Adrenal gland (tissue), 19 donors: ENCODE measurements at places on chromosomes 7 and 10. TPM values are rescaled to one million over a fixed set of nuclear protein-coding genes. Genes with fewer than 3 reads are reported as not detected.

Gene AKR1C8
- not detected for total RNA-seq

Gene SKAP2
- 64.9 TPM for total RNA-seq

- DNase-seq: no peak
Observed at GRCh38 chr10:124450012-124450782, at the start of gene NKX1-2. TSS of gene NKX1-2 (minus strand) at chr10:124450035. CDS start at chr10:124449943, 92 bp downstream.

DNA sequence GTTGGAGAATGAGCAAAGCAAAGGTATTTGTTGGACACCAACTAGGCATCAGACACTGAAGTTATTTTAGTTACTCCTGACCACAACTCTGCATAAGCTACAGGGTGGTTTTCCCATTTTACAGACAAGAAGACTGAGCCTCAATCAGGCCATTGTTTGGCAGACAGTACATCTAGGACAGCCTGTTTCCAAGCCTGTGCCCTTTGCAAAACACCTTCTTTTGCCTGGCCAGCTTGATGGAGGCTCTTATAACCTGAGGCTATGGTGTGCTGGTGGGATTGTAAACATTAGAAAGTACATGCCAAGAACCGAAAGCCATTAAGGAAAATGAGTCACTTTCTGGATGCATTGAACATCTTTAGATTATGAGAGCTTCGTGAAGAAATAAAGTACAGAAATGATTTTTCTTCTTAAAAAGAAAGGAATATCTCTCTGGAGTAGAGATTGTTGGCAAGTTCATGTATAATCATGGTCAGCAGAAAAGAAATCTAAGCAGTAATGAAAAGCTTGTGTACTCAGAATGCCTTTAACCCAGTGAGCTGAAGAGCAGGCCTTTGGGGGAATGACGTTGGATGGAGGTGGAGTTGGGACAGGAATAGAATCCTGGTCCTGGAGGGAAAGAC lies 140.6 kb downstream of the KIAA1217 start:
- DNase-seq: no peak

- no peak for DNase-seq
Observed at GRCh38 chr7:88109612-88110011, 110.2 kb downstream of the SRI start.
